ENCODE measurements at places on chromosomes 3 and 15. TPM values are rescaled to one million over a fixed set of nuclear protein-coding genes. Genes with fewer than 3 reads are reported as not detected.

Gene KLHL40
- not detected for total RNA-seq

Gene PHLDB2
- 22.2 TPM for total RNA-seq

Gene ZPLD1
- not detected for total RNA-seq

Gene CDHR4
- total RNA-seq = not detected

Gene SYNM
- 6.0 TPM for total RNA-seq

Gene FGD5
- 2.5 TPM for total RNA-seq

Gene COL6A6
- 0.08 TPM for total RNA-seq
